Stimulated activated CD8-positive, alpha-beta memory T cell treated with anti-CD3 and anti-CD28 coated beads, Interleukin-7, amount 100 ng/mL, for 1 hour (primary cell): ENCODE measurements at places on chromosomes 5 and 9.

- DNase-seq: no peak
These were observed 324.8 kb upstream of the FTMT start for GRCh38 chr5:121526908-121527307.

GRCh38 chr9:135973277-135974219 lies 12.4 kb upstream of the UBAC1 start:
- DNase-seq: no peak

DNA sequence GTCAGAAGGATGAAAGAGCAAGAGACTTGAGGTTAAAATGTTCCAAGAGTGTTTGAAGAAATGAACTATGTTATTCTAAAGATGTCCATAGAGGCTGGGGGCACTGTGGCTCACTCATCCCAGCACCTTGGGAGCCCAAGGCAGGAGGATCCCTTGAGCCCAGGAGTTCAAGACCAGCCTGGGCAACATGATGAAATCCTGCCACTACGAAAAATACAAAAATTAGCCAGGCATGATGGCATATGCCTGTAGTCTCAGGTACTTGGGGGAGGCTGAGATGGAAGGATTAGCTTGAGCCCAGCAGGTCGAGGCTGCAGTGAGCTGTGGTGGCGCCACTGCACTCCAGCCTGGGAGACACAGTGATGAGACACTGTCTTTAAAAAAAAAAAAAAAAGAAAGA lies 2.7 kb downstream of the AOPEP start:
- no peak for DNase-seq

DNA sequence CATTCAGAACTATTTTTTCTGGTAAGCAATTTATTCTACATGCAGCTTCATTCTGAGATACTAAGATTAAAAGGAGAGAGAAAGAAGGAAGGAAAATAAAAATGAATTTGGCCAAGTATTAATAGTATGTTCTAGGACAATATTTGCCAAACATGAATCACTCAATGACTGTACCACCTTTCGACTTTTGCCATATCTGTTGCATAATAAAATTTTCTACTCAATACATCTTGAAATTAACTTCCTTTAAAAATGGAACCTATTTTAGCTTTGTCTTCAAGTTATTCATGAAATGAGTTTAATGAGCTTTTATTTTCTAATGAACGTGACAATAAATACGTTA lies 111.8 kb downstream of the MARCHF3 start:
- DNase-seq: no peak

GRCh38 chr5:73370640-73371583 lies 77.7 kb downstream of the FOXD1 start:
- no peak for DNase-seq

DNA sequence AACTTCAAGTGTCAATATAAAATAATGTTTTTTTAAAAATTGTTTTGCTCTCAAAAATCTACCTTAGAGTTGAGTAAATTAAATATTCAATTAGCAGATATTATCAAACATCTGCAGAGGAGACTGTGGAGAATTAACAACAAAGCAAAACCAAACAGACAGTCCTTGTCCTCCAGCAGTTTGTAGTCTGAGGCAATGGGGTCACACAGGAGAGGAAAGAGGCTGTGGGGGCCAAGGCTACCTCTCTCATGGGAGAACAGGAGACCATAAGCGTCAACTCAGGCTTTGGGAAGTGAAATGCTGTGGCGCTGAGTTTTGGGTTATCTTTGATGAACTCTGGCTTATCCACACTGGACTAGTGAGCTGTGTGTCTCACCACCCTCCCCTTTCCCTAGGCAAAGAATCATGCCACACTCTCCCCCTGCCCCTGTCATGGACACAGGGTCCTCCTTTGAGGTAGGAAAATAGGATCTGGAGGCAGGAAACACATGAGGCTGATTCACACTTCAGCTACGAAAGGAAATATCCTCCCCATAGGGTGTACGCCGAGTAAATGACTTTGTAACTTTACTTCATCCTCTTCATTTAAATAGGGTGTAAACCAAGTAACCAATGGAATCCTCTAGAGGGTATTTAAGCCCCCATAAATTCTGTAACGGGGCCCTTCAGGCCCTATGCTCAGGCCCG lies 152.7 kb downstream of the FSTL4 start:
- no peak for DNase-seq

DNA sequence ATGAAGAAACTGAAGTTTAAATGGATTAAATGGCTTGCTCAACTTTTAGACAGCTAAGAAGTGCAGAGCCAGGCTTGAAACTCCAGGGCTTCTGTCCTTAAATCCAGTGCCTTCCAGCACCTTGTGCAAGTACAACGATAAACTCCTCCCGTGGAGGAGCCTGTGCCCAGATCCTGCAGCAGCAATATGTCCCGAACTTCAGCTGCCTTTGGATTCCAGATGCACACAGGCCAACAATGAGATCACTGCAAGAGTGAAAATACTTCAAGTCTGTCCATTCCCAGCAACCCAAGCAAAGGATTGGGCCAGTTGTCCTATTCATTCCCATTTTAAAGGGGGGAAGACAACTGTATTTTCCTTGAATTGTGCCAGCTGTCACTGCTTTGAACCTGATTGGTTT lies 199.6 kb downstream of the CRB2 start:
- no peak for DNase-seq

DNA sequence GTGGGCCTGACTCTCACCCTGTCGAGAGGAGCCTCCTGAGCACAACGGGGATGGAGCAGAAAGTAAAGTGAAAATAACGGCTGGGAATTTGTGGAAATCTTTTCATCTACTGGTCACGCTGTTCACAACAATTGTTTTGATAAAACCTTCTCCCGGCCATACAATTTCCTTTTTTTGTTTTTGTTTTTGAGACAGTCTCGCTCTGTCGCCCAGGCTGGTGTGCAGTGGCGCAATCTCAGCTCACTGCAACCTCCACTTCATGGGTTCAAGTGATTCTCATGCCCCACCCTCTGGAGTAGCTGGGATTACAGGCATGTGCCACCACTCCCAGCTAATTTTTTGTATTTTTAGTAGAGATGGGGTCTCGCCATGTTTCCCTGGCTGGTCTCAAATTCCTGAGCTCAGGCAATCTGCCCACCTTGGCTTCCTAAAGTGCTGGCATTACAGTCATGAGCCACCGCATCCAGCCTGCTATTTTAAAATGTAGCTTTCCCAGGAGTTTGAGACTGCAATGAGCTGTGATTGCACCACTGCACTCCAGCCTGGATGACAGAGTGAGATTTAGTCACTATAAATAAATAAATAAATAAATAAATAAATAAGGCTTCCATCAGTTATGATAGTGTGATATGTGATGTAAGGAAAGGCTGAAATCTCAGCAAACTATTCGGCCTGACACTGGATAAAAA lies 73.5 kb upstream of the PTGER4 start:
- DNase-seq: no peak

- no peak for DNase-seq
These were observed 14.7 kb upstream of the TMEM250 start for GRCh38 chr9:136133191-136133958.

GRCh38 chr9:134980516-134980915 lies 62.8 kb upstream of the FCN1 start:
- DNase-seq: no peak

DNA sequence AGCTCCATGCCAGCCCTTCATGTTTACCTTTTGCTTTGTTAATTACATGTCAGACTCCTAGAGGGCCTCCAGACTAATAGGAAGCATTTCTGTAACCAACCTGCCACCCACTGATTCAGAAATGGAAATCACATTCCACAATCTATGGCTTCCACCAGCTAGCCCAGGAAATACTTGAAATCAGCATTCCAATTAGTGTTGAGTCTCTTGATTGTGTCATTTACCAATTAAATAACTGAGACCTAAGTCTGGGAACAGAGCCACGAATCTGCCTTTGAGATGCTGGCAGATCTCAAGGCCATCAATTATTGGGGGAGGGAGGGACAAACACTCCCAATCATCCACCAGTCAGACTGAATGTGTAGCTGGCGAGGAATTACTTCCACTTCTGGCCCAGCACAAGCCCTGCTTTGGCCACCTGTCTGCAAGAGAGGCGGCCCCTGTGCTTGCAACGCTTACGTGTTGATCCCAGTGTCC lies 27.4 kb upstream of the SAP30L start:
- DNase-seq: no peak

DNA sequence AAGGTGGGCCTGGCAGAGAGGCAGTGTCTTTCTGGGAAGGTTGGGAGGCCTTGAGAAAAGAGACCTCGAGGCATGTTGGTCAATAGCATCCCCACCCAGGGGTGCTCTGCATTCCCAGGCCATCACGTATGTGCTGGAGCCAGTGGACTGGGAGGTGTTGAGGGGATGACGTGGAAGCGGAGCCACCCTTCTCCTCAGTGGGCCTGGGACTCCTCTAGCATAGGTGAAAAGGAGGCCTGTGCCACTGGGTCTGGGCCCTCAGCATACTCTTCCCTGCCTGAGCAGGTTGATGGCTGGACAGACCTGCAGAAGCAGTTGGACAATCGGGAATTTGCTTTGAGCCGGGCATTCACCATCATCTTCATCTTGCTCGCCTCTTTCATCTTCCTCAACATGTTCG lies 25.5 kb downstream of the PITX1 start:
- no peak for DNase-seq

DNA sequence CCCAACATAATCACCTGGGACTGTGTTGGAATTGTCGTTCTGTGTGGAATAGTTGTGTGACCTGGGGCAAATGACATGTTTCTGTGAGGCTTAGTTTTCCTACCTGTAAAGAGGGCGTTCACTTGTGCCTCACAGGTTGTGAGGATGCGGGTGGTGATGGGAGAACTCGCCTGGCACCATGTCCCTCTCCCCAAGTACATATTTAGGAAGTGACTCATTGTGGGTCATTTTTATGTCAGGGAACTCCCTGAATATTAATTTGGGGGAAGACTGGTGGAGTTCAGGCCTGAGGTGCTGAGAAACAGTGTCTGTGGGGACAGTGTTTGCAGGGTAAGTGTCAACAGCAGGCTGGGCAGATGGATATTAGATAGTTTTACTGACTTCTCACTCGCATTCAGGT lies 144.7 kb downstream of the KDM4C start:
- DNase-seq: no peak

- DNase-seq: no peak
These were observed 200.5 kb upstream of the ACTBL2 start for GRCh38 chr5:57683036-57683630.

GRCh38 chr5:12354686-12355085 lies 450.4 kb upstream of the CTNND2 start:
- no peak for DNase-seq

GRCh38 chr9:121883281-121884056 lies 209.6 kb downstream of the TTLL11 start:
- no peak for DNase-seq
